ENCODE measurements at places on chromosomes 7 and 10.

GRCh38 chr10:33807531-33808359 lies 473.3 kb upstream of the NRP1 start:
- H3K4me1 ChIP-seq = no peaks in the 10 kb centered on the region
- H3K27me3 ChIP-seq = no peaks in the 10 kb centered on the region
- no peak overlapping the region for H3K4me3 ChIP-seq
- no peaks in the 10 kb centered on the region for H3K36me3 ChIP-seq

DNA sequence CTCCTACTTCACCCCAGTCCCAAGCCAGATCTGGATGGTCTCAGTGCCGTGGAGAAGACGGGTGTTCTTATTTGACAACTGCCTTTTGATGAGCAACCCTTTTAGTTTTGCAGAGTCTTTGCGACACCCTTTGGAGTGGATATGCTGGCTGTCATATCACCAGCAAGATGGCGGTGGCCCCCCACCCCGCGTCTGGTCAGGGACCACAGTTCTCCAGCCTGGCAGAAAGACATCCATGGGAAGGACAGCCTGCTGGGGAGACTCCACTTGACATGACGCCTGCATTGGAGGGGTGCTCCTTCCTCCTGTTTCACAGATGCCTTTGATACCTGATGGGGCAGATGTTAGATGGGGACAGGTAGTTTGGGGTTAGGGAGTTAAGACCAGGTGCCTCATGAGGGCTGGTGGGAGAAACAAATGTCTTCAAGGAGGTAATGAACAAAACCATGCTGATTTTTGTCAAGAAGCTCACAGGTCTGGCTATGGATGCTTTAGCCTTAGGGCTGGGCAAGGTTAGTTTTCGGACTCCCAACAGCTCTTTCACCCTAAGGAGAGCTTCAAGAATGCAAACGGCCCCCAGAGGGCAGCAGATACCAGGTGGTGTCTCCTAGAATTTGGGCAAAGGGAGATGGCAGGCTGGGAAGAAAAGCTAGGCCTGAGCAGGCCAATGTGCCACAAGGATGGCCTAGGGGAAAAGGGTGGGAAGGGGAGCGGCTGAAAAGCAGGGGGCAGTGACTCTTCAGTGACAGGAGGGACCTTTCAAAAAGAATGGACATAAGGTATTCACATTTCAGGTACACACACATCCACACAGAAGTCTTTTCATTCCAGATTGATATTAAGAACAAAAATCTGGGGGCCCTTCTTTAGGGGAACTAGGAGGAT lies 95.2 kb downstream of the CLEC2L start:
- no peak overlapping the region for H3K4me3 ChIP-seq
- no peak overlapping the region for H3K27ac ChIP-seq
- no peak for DNase-seq
- H3K4me1 ChIP-seq = no peaks in the 10 kb centered on the region

GRCh38 chr10:94149702-94150101 lies 156.0 kb downstream of the PLCE1 start:
- DNase-seq = no peak
- no peaks in the 10 kb centered on the region for H3K4me1 ChIP-seq
- no peak overlapping the region for H3K27ac ChIP-seq
- H3K27me3 ChIP-seq = no peaks in the 10 kb centered on the region
- no peaks in the 10 kb centered on the region for H3K36me3 ChIP-seq

DNA sequence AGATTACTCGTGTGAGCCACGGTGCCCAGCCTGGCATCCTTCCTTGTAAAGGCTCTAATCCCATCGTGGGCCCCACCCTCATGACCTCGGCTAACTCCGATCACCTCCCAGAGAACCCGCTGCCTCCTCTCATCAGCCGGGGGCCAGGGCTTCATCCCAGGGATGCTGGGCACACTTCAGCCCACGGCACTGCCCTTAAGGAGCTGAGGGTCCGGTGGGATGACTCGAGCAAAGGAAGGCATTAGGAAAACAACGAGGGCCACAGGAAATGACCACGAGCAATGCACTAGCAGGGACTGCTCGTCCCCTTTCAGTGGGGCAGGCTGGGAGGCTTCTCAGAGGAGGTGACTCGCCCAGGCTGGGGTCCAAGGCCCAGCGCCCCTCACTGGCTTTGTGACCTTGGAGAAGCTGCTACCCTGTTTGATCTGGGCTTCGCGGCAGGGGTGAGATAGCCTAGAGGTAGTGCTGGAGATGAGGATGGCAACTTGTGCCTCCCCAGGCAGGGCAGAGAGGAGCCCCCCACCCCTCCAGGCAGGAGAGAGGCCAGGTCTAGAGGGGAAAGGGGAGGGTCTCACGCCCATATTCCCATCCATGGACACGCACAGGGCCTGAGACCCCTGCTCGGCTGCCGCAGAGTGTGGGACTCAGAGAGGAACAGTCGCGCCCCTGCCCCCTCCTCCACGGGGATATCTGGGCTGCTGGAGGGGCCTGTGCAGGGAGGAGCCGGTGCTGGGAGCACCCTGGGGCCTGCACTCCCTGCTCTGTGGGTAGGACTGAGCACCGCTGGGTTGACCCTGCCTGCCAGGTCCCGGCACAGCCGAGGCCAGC lies 26.8 kb downstream of the ELFN1 start:
- no peaks in the 10 kb centered on the region for H3K4me1 ChIP-seq
- no peak for DNase-seq
- H3K36me3 ChIP-seq = no peaks in the 10 kb centered on the region
- H3K27me3 ChIP-seq = no peaks in the 10 kb centered on the region

GRCh38 chr10:35913628-35914027 lies 271.5 kb upstream of the FZD8 start:
- no peak overlapping the region for H3K4me3 ChIP-seq
- DNase-seq = no peak
- H3K27ac ChIP-seq = no peak overlapping the region
- H3K36me3 ChIP-seq = no peaks in the 10 kb centered on the region
- no peaks in the 10 kb centered on the region for H3K4me1 ChIP-seq

DNA sequence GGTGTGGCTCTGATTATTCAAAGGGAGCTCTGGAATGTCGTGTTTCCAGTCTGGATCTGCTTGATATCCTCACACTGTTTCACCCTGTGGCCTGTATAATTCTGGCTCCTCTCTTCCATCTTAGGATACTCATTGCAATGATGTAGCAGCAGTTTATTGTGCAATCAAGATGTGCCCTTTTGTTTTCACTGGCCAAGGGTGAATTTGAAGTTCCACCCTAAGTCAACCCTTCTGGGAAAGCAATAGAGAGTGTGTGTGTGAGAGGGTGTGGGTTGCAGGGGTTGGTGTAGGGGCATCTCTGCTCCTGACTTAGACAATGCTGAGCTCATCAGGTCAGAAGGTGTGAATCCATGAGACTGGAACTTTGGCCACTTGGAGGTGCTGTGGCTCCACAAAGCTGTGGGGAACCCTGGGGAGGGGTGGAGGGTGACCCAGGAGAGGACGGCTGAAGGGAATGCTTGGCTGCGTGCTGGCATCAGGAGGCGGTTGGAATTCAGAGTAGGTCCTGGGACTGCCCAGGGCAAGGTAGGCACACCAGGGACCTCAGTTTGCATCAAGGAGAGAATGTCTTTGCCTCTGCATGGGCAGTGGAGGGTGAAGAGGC lies 118.0 kb upstream of the PRSS58 start:
- H3K27me3 ChIP-seq = no peaks in the 10 kb centered on the region
- no peak for DNase-seq
- no peaks in the 10 kb centered on the region for H3K4me1 ChIP-seq
- no peak overlapping the region for H3K27ac ChIP-seq
- H3K36me3 ChIP-seq = no peaks in the 10 kb centered on the region

- no peak overlapping the region for H3K27ac ChIP-seq
- H3K27me3 ChIP-seq = no peaks in the 10 kb centered on the region
- no peak for DNase-seq
- peaks cover 7% of the 10 kb centered on the region for H3K4me1 ChIP-seq
Measured at GRCh38 chr10:62831346-62831745, 15.2 kb upstream of the EGR2 start.

- no peak overlapping the region for H3K4me3 ChIP-seq
- H3K4me1 ChIP-seq = peaks cover 16% of the 10 kb centered on the region
- H3K27me3 ChIP-seq = no peaks in the 10 kb centered on the region
- no peak overlapping the region for H3K27ac ChIP-seq
Measured at GRCh38 chr10:32972929-32973328, 14.9 kb upstream of the ITGB1 start.

DNA sequence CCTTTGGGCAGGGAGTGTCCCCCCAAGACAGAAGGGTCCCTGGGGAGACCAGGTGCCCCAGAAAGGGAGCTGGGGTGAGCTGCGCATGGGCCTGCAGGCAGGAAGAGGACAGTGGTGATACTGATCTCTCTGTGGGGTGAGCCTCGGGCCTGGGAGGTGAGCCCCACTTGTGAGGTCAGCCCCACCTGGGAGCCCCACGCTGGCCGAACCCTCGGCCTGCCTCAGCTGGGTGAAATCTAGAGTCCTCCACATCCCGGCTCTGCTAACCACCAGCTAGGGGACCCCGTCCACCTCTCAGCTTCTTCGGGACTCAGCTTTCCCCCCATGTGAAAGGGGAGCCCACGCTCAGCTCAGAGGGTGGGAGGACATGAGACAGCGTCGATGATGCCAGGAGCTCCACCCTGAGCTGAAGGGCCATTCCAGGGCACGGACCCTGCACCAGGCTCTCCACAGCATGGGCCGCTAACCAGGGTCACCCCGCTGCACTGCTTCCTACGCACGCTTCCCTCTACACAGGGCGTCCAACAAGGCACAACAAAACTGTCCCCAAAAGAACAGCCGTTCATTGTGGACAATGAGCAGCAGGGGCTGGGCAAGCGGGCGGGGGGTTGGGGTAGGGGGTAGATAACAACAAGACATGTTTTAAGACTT lies 48.7 kb downstream of the CAMK2B start:
- H3K4me3 ChIP-seq = no peak overlapping the region
- DNase-seq = no peak
- H3K27me3 ChIP-seq = peaks cover 1% of the 10 kb centered on the region
- no peaks in the 10 kb centered on the region for H3K4me1 ChIP-seq
- H3K36me3 ChIP-seq = no peaks in the 10 kb centered on the region
- no peak overlapping the region for H3K27ac ChIP-seq

GRCh38 chr10:130177250-130177649 lies 41.1 kb downstream of the GLRX3 start:
- H3K4me3 ChIP-seq = no peak overlapping the region
- no peak for DNase-seq
- H3K36me3 ChIP-seq = peaks cover 10% of the 10 kb centered on the region

- H3K27me3 ChIP-seq = no peaks in the 10 kb centered on the region
- no peak overlapping the region for H3K4me3 ChIP-seq
- no peaks in the 10 kb centered on the region for H3K36me3 ChIP-seq
Measured at GRCh38 chr10:118840776-118841468, 86.2 kb upstream of the CACUL1 start.

GRCh38 chr10:10279906-10280305 lies 737.8 kb upstream of the CELF2 start:
- H3K36me3 ChIP-seq = no peaks in the 10 kb centered on the region
- H3K4me1 ChIP-seq = no peaks in the 10 kb centered on the region
- H3K4me3 ChIP-seq = no peak overlapping the region
- DNase-seq = no peak

DNA sequence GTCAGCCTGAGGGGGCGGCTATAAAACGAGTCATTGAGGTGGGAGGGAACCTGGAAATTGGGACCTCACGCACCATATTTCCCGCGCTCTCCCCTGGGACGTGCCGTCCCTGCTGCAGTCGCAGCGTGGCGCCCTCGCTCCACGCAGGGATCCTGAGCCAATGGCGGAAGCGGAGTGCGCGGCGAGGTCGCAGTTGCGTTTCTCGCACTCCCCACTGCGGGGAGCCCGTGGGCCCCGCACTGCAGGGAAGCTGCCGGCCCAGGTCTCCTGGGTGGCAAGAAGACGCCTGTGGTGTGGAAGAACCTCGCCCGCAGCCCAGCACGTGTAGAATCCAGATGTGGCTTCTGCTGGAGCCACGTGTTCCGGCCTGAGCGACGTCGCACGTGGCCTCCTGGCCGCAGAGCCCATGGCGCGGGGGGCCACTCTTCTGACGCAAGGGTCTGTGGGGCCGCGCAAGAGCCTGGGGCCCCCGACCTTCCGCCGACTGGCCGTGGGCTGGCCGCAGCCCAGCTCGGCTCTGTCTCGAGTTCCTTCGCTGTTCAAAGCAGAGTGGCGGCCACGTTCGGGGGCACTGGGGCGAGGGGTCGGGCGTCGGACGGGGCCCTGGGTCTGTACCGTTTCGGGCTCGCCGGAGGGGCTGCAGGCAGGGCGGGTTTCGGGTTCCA lies 26.4 kb downstream of the HIF1AN start:
- H3K36me3 ChIP-seq = no peaks in the 10 kb centered on the region
- no peak overlapping the region for H3K27ac ChIP-seq
- H3K27me3 ChIP-seq = no peaks in the 10 kb centered on the region
- no peak overlapping the region for H3K4me3 ChIP-seq
- DNase-seq = peak; percentile 16

DNA sequence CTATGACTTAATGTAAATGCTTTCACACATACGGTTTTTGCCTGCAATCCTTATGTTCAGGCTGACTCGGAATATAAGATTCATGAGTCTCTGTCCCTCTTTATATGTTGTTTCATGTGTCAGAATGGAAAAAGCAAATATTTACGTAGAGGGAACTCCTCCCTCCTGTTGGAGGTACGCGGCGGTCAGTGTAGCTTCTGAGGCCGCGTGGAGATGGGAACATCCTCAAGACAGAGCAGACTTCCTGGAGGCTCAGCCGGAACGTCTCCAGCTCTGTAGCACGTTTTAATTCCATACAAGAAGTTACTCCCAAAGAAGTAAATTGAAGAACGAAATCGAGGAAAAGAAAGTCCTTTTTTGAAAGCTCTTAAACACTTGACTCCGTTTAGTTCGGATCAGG lies 248.3 kb downstream of the EBF3 start:
- H3K27me3 ChIP-seq = no peaks in the 10 kb centered on the region
- no peaks in the 10 kb centered on the region for H3K36me3 ChIP-seq
- no peak overlapping the region for H3K4me3 ChIP-seq
- DNase-seq = no peak
- no peaks in the 10 kb centered on the region for H3K4me1 ChIP-seq
- H3K27ac ChIP-seq = no peak overlapping the region

- peaks cover 22% of the 10 kb centered on the region for H3K4me1 ChIP-seq
- no peaks in the 10 kb centered on the region for H3K36me3 ChIP-seq
- H3K4me3 ChIP-seq = no peak overlapping the region
- no peaks in the 10 kb centered on the region for H3K27me3 ChIP-seq
- peak; percentile 35 for DNase-seq
- no peak overlapping the region for H3K27ac ChIP-seq
Measured at GRCh38 chr7:7323352-7323751, 141.0 kb downstream of the C1GALT1 start.
